ENCODE measurements at places on chromosomes 1 and 21.

DNA sequence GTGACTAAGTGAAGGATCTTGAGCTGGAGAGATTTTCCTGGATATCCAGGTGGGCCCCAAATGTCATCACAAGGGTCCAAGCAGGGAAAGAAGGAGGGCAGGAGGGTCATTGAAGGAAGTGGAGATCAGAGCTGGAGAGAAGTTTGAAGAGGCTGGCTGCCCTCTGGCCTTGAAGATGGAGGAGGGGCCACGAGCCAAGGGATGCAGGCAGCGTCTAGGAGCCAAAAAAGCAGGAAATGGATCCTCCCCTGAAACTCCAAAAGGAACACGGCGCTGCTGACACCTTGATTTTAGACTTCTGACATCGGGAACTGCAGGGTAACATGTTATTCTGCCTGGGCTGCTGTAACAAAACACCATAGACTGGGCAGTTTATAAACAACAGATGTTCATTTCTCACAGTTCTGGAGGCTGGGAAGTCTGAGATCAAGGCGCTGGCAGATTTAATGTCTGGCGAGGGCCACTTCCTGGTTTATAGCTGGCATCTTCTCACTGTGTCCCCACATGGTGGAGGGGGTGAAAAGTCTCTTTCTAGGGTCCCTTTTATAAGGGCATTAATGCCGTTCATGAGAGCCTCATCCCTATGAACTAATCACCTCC lies 28.8 kb upstream of the ZBTB21 start:
- no peak for DNase-seq

GRCh38 chr1:33347650-33347992 lies 26.7 kb upstream of the A3GALT2 start:
- no peak for DNase-seq

GRCh38 chr1:228402641-228403025 lies 4.0 kb downstream of the TRIM11 start:
- DNase-seq, result no peak

DNA sequence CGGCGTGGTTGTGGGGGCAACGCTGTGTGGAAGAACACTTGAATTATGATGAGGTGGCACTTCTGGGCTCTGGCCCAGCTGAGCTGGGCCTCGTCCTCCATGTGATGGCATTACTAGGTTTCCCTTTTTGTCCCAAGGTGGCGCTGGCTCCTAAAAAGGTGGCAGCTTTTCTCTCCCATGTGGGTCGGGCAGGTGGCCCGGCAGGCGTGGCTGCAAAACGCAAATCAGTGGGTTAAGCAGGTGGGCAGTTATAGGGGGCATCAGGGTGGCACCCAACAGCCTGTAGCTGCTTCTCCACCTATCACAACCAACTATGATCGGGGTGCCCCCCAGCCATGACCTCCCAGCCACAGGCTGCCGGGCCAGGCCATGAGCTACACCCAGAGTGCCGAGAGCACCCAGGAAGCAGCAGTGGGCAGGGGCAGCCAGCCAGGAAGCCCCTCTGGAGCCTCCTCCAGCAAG lies 59.6 kb downstream of the KCNAB2 start:
- DNase-seq, result no peak

GRCh38 chr1:160741612-160742348 lies 2.7 kb downstream of the SLAMF7 start:
- DNase-seq, result no peak

DNA sequence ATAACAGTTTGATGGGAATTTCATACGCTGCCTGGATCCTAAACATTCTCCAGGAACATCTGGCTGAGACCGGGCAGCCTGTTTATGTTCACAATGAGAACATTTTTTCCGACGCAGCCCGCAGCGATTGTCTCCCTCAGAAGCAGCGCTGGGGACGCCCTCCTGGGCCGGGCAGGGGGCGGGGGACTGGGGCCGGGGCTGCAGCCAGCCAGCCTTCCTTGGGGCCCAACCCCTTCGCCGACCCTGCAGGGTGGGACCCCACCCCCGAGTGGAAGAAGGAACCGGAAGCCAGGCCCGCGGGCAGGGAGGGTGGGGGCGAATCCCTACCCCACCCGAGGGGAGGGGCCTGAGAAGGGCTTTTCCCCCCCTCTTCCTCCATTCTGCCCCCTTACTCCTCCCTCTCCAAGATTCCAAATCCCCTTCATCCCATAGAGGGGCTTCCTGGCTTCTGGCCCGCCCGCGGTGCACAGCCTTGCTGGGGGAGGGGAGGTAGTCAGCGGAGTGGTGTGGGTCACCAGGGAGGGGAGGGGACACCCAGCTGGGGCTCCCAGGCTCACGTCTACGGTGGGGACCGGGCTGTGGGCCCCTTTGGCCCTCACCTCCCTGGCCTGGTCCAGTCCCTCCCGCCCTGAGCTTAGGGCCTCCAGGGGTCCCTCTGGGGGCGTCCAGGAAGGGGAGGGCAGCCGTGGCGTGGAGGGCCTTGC lies 60.6 kb downstream of the WNT9A start:
- peak; percentile 15 for DNase-seq

GRCh38 chr1:207651583-207651982 lies 6.7 kb downstream of the CR1L start:
- DNase-seq, result no peak

Data from D721Med (cell line).